Motor neuron (in vitro differentiated cells): ENCODE measurements at places on chromosomes 3 and 15.

DNA sequence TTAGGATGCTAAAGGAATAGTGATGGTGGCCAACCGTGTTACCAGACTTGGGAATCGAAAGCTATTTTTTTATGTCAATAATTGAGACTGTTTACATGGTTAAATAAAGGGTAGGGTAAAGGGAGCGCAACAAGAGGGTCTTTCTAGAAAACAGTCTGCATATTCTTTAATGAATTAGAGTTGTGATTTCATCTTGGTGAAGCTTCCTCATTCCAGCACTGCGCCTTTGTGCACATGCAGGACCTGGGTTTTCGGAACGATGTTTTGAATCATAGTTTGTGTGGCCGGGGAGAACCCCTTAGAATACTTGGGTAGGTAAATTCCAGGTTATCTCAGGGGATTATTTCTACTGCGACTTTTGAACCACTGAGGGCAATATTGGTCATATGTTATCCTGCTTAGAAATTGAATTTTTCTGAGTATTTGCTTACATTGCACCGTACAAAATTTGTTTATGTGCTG is 1.3 kb downstream of the PIK3CA start:
- no peak for ATAC-seq

GRCh38 chr3:44833394-44833793 is 28.3 kb upstream of the TMEM42 start:
- peak; percentile 10 for ATAC-seq

- ATAC-seq = no peak
These were observed 50.7 kb downstream of the LINGO1 start for GRCh38 chr15:77581896-77582569.

DNA sequence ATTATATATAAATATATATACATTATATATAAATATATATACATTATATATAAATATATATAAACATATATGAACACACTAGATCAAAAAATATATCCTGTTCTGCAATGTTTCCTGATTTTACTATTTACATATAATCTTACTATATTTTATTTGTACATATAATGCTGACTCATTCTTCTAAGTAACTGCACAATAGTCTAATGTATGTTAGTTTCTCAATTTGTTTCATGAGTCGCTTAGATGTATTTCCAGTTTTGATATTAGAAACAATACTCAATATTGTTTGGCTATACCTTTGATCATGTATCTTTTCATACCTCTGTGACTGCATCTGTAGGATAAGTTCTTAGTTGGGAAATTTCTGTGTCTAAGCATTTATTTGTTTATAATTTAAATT is 669.9 kb upstream of the CCDC54 start:
- ATAC-seq = no peak

DNA sequence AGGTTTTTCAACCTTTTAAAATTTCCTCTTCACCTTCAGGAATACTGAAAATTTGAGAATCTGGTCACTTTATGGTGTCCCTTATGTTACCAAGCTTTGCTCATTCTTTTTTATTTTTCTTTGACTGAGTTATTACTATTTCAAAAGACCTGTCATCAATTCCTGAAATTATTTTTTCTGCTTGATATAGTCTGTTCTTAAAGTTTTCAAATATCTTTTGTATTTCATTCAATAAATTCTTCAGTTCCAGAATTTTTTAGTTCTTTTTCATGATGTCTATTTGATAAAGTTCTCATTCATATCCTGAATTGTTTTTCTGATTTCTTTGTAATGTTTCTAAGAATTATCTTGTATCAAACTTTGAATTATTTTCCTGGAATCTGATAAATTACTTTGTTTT is 63.9 kb downstream of the UQCC5 start:
- no peak for ATAC-seq

DNA sequence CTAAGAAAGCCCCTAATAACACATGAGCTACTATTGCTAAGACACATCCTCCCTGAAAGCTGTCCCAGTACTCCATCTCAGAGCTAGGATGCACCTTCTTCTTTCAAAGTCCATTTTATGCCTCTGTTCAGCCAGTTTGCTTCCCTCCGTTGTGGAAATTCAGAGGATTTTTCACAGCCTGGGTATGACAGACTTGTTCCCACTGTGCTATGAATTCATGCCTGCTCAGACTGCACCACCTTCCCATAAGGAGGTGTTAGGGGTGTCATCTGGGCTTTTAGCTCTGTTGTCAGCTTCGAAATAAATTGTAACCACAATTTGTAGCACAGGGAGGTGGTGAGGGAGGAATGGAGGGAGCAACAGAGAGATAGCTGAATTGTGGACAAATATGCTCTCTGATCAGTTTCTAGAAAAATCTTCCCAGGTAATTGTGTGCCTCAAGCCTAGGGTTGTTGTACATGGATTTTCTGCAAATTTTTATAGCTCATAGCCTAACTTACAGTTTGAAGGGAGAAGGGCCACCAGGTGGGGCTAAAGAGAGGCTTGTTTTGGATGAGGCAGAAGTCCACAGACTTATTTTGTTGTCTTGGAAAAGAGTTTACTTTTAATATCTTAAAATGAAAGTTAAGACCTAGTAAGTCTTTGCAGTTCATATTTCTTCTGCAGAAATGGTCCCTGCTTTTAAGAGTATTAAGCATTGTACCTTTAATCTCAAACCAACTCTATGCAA is 462.0 kb downstream of the PDCD6IP start:
- peak; percentile 56 for ATAC-seq

DNA sequence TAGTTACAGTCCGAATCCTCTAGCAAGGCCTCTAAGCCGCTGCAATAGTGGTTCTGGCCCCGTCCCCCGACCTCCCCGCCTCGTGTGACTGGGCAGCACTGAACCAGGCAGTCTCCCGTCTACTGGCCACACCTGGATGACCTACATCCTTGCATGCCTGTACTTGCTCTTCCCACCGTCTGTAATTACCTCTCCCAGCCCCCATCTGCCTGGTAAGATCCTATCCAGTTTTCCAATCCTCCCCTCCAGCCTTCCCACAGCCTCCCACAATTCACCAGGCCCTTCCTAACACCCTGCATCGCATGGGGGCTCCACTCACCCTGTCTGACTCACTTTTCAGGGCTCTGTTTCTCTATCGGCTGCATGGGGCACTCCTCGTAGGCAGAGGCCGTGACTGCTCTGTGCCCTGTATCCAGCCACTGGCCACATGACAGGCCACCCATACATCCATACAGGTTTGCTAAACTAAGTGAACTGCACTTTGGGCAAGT is 32.8 kb downstream of the XXYLT1 start:
- no peak for ATAC-seq
